ENCODE measurements at places on chromosomes 7 and 10. TPM values are rescaled to one million over a fixed set of nuclear protein-coding genes. Genes with fewer than 3 reads are reported as not detected.

FAM131B gene
- total RNA-seq = 0.48 TPM

ABCC2 gene
- total RNA-seq = 201 TPM

HGF gene
- total RNA-seq = not detected

HOXA2 gene
- total RNA-seq = 1.0 TPM

FAM107B gene
- total RNA-seq = 147 TPM
